Activated T-helper 1 cell treated with anti-CD3 and anti-CD28 coated beads, Interleukin-12 subunit alpha, Interleukin-12 subunit beta, Interleukin-2, Interleukin-4 antibody, amounts not matched to agents 30 ng/mL and 10 ng/mL and 1 ng/mL, durations not matched to agents 14 hours and 24 hours and 36 hours (primary cell): ENCODE measurements at places on chromosomes 5 and 9. TPM values are rescaled to one million over a fixed set of nuclear protein-coding genes. Genes with fewer than 3 reads are reported as not detected.
A peak's percentile ranks its signal among the peaks of the same experiment; 100 is the strongest.

TAF11L10 gene
- total RNA-seq = not detected in 2 replicates

DNA sequence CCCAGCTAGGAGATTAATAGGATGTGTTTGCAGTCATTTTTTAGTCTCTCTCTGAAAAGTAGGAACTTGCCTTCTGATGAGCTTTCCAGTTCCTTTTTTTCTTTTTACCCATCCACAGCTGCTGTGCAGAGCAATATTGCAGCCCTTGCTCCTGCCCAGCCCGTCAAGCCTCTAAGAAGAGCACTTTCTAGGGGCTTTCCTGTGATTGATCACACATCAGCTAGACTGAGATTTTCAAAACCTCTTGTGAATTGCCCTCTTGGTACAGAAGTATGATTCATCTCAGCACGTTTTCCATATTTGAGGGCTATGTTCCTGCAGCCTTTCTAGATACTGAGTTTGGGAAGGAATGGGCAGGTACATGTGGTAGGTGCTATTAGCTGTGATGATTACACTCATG lies 93.9 kb downstream of the GALNT10 start:
- H3K27ac ChIP-seq = no peak overlapping the region
- DNase-seq = no peak
- H3K4me3 ChIP-seq = no peak overlapping the region
- peaks cover 33% of the 10 kb centered on the region for H3K4me1 ChIP-seq
- H3K36me3 ChIP-seq = peaks cover 27% of the 10 kb centered on the region

GRCh38 chr9:118734696-118735095 lies 634.5 kb downstream of the BRINP1 start:
- no peak overlapping the region for H3K4me3 ChIP-seq
- H3K36me3 ChIP-seq = no peaks in the 10 kb centered on the region
- H3K27ac ChIP-seq = no peak overlapping the region
- no peaks in the 10 kb centered on the region for H3K4me1 ChIP-seq

DNA sequence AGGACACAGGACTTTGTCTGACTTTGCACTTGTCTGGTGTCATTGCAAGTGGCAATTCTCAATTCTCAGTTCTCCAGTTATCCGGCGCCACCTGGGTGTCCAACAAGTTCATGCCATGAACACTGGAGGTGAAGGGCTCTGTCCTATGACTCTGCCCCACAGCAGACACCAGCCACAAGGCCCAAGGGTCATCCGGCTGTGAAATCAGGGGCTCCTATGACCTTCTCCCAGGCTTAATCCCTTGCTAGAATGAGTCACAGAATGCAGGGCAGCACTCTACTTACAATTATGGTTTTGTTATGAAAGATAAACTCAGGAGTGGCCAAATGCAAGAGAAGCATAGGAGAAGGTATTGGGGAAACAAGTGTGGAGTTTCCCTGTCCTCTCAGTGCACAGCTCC lies 392.0 kb downstream of the GADD45G start:
- H3K36me3 ChIP-seq = no peaks in the 10 kb centered on the region
- no peak overlapping the region for H3K27ac ChIP-seq
- H3K4me1 ChIP-seq = peaks cover 28% of the 10 kb centered on the region
- no peak for DNase-seq
- no peak overlapping the region for H3K4me3 ChIP-seq
- no peaks in the 10 kb centered on the region for H3K27me3 ChIP-seq

DNA sequence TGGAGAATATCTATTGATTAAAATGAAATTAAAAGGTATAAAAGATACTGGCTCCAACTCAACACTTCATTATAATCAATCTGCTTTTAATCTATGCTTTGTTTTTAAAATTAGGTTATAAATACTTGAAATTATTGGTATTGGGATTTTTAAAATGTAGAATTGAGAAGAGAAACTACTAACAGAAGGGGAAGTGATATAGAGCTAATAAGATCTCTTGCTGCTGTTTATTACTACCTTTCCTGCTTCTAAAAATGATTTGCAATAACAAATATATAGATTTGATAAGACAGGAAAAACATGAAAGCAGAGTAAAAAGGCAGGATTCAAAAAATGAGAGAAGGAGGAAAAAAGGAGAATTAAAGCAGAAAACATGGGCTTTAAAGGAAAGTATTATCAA lies 209.3 kb upstream of the NREP start:
- no peaks in the 10 kb centered on the region for H3K36me3 ChIP-seq
- H3K4me3 ChIP-seq = no peak overlapping the region
- no peak for DNase-seq
- H3K4me1 ChIP-seq = no peaks in the 10 kb centered on the region

GRCh38 chr5:59097712-59098111 lies 514.8 kb downstream of the RAB3C start:
- peaks cover 5% of the 10 kb centered on the region for H3K36me3 ChIP-seq
- H3K4me3 ChIP-seq = no peak overlapping the region
- DNase-seq = no peak
- peak overlapping the region; percentile 47 for H3K27ac ChIP-seq
- peaks cover 82% of the 10 kb centered on the region for H3K4me1 ChIP-seq
